ENCODE measurements at places on chromosomes 5 and 9. TPM values are rescaled to one million over a fixed set of nuclear protein-coding genes. Genes with fewer than 3 reads are reported as not detected.

DNA sequence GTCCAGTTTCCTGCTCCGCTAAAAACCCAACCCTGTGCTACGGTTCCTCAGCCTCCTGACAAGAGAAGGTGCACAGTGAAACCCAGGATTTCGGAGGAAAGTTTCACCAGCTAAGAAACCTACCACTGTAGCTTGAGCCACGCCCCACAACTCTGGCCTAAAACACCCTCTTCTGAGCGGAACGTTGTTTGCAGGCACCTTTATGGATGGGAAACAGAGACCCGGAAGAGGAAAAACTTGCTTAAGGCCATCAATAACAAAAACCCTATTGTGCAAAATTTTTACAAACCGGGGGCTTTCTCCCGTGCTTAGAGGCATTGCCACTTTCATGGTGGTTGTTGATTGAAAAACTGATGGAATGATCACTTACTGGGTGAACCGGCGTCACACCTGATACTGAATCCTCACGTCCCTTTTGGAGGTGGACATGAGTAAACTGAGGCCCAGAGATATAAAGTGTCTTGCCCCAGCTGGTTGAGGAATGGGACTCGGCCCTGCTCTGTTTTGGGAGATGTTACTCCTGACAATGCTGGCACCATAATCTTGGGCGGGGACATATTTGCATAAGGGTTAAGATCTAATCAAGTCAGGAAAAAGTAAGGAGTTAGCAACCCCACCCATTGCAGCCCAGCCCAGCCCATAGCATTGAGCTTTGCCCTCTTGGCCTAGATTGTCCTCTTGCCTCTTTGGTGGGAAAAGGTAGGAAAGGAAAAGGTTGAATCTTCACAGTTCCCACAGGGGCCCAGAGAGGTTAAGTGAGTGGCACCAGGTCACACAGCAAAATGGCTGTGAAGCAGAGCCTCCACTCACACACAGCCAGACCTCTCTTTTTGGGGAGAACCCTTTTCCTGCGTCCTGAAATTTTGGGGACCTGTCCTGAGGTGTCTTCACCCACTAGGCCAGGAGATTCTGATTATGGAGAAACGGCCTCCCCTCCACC lies 23.2 kb upstream of the PTGS1 start:
- no peak for DNase-seq

BTNL3 gene
- total RNA-seq, result 0.54 TPM

- peak; percentile 59 for DNase-seq
These were observed 42.8 kb downstream of the SNX30 start for GRCh38 chr9:112793213-112793810.

SPATA31A3 gene
- total RNA-seq, result not detected

GRCh38 chr5:143063175-143063970 lies 293.2 kb downstream of the ARHGAP26 start:
- DNase-seq, result peak; percentile 77

DNA sequence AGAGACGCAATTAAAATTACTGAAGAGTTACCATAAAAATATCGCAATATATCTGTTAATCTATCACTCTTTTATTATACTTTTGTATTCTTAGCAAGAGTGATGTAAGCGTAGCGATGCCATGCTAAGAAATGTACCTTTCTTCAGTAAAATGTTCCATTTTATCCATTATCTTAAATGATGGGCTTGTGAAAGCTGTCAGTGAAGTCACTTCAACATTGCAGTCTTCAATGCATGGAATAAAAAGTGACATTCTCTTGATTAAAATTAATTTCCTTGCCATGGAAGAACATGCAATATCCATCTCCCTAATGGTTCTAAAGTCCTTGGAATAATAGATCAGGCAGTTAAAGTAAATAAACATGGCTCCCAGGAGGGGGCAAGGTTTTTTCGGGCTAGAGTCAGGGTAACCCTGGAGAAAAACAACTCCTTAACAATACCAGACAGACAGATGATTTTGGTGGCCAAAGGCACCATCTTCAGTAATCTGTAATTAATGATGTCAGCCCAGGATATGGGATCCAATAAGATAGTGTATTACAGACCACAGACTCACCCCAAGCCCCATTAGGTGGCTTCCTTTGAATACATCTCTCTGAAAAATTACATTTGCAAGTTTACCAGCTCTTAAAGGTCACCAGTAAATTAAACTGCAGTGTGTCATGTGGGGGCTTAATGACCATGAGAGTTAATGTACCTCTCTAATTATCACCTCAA lies 677.1 kb downstream of the DTWD2 start:
- no peak for DNase-seq

DNA sequence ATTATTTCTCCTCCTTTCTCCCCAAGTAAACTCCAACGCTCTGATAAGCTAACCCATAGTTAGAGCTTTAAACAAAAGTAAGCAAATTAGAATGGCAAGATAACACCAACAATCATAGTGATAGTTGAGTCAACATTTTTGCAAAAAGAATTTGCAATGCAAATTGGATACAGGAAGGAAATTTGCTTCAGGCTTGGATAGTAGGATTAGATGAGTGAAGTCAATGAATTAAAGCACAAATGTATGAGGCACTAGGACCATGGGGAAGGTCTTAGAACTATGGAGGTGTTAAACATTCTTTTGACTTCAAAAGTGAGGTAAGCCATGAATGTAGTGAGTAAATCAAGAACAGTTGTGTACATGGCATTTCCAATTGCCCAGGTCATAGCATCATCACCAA lies 289.8 kb upstream of the GRAMD2B start:
- no peak for DNase-seq

DNA sequence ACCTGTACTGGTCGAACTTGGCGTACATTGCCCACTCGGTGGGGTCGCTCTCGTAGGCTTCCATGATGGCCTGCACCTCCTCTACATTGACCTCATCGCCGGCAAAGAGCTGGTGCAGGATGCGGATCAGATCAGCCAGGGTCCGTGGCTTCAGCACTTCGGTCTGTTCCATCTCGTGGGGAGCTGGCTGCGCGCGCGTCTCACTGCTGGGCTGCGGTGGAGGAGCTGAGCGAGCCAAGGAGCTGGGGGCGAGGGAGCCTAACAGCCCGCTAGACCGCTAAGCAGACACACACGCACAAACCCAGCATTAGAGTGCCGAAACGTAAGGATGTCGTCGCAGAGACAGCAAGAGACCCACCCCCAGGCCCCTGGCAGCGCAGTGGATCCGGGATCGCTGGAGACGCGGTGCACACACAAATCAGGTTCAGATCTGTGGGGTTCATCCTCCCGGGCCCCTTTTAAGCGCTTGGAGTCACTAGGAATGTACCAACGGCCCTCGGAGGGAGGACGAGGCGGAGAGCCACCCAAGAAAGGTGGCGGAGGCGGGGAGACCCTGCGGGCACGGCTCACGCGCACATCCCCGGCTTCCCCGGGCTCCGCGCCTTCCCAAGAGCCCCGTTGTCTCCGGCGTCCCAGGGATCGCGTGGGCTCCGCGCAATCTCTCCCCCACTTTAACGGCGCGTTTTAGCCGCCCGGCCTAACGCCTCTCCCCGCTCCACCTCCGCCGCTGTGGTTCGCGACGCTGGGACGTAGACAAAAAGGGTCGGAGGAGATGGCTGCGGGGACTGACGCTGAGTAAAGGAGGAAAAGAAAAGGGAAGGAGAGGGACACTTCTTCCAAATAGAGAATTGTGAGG lies at the start of gene CDO1:
Gene CDO1 (minus strand): TSS at position 434 of the 856 bp plus-strand sequence. CDS start 262 bp downstream, at position 172.
- peak; percentile 62 for DNase-seq

DNA sequence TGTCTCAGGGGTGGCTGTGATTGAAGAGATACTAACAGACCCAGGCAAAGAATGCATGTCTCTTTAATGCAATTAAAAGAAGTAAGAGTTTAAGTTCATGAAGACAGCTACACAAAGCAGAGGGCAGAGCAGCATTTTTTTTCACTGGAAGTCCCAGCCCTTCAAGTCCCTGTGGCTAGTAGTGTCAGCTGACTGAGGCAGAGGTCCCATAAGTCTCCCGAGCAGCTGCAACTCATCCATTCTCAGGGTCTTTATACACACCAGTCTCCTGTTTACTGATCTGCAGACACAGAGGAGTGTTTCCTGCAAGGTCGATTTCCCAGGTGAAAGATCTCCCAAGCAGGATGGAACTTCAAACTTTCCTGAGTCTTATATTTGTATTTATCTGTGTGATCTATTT lies 169.4 kb upstream of the GLRA1 start:
- DNase-seq, result no peak

GRCh38 chr5:389891-390622 lies 52.9 kb upstream of the EXOC3 start:
- no peak for DNase-seq

- no peak for DNase-seq
These were observed 11.0 kb upstream of the EEIG1 start for GRCh38 chr9:127991757-127992274.

PTPRD gene
- total RNA-seq, result 25.3 TPM

GRCh38 chr5:34501016-34501415 lies 155.1 kb upstream of the RAI14 start:
- no peak for DNase-seq

EGR1 gene
- 133 TPM for total RNA-seq
